ENCODE measurements at places on chromosomes 11 and 22.

GRCh38 chr11:18775492-18776292, 15.9 kb downstream of the PTPN5 start:
- peak; percentile 79 for DNase-seq

DNA sequence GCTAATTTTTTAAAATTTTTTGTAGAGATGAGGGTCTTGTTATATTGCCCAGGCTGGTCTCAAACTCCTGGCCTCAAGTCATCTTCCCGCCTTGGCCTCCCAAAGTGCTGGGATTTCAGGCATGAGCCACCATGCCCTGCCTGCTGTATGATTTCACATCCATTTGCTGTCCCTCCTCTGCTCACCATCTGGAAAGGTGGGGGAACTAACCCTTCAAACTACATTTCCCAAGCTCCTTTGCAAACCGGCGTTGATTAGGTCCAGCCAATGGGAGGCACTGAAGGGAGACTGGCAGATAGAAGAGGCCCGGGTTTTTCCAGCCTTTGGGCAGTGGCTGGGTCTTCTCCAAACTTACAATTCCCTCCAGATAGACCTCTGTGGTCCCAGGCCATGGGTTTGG, 19.3 kb downstream of the RFPL1 start:
- peak; percentile 43 for DNase-seq

GRCh38 chr11:119888119-119888518, 159.1 kb upstream of the NECTIN1 start:
- DNase-seq = no peak

- DNase-seq = peak; percentile 68
These were observed 188.6 kb upstream of the MTMR2 start for GRCh38 chr11:96112192-96113128.

- DNase-seq = no peak
These were observed 362.7 kb upstream of the DDI1 start for GRCh38 chr11:103673773-103674172.

DNA sequence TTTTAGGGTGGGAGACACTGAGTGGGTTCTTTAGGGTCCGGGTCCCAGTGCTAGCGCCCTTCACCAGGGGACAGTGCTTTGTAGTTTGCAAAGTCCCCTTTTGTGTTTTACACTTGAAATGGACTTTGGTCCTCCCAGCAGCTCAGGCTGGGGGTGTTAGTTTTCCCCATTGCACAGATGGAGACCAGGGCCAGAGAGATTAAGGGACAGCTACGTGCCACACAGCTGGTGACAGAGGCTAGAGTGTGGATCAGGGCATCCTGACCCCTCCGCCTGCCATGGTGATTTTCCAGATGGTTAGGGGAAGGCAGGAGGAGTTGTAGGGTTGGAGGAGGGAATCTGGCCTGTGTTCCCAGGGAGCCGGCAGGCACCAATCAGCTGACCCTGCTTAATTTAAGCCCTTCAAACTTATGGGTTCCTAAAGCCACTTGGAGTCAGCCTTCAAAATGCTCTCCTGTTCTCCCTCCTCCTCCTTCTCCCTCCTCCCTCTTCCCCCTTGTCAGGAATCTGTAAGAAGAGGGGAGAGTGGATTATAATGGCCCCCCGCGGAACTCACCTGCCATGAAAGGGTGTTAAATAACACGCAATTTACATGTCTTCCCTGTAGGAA, 22.5 kb upstream of the MPPED1 start:
- DNase-seq = no peak

- DNase-seq = no peak
These were observed 667 bp downstream of the DGCR6L start for GRCh38 chr22:20319041-20319744.

GRCh38 chr22:31840585-31840984, 86.8 kb downstream of the DEPDC5 start:
- DNase-seq = no peak

- no peak for DNase-seq
These were observed 38.0 kb downstream of the ETS1 start for GRCh38 chr11:128549256-128549944.

Data from activated CD4-positive, alpha-beta T cell treated with anti-CD3 and anti-CD28 coated beads, Interleukin-2, Interleukin-4, amounts not matched to agents 100 ng/mL and 50 ng/mL, durations not matched to agents 16 hours and 8 hours (primary cell).